ENCODE measurements at places on chromosomes 16 and 17. TPM values are rescaled to one million over a fixed set of nuclear protein-coding genes. Genes with fewer than 3 reads are reported as not detected.

Gene OR4D2
- not detected for polyA plus RNA-seq

Gene PPP4C
- polyA plus RNA-seq = 118 TPM

Gene NT5C3B
- 70.6 TPM for polyA plus RNA-seq

Gene TEX14
- polyA plus RNA-seq = 0.06 TPM

Gene HOXB8
- polyA plus RNA-seq = 0.56 TPM

Gene ELOB
- polyA plus RNA-seq = 713 TPM

Gene ARHGDIG
- polyA plus RNA-seq = 9.6 TPM

DNA sequence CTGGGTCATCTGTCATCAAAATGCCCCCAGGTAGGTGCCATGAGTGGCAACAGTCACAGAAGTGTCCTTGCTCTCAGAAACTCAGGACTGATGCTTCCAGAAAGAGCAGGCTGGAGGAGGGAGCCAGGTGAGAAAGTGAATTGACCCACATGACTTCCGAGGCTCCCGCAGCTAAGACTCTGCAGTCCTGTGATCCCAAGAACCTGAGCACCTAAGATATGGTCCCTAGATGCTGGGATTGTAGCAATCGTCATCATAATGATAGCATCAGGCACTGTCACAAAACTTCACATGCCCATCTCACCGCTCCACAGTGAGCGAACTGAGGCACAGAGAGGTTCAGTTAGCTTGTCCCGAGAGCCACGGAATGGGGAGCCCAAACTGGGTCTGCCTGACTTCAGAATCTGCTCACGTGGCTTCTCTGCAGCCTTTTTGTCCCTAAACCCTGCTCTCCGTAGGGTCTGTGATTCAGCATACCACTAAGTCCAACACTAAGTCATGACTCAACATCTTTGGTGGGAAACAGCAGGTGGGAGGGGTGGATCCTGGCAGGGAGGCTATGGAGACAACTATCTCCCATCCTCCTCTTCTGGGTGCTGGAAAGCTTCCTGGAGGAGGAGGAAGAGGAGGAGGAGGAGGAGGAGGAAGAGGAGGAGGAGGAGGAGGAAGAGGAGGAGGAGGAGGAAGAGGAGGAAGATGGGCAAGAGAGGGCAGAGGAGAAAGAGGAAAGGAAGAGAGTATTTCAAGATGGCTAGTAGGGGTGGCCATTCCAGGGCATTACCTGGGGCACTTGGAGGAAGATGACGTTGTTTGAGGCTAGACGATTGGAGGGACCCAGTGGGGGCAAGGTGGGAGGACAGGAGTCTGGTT is 55.5 kb upstream of the DLX4 start:
- DNase-seq = no peak

GRCh38 chr16:83420206-83420760 is 387.5 kb upstream of the HSBP1 start:
- DNase-seq = peak; percentile 55

GRCh38 chr16:49964973-49965372 is 60.1 kb upstream of the CNEP1R1 start:
- no peak for DNase-seq

GRCh38 chr17:8126491-8127066 is 2.7 kb upstream of the HES7 start:
- DNase-seq = peak; percentile 83

- no peak for DNase-seq
These were observed 1.5 kb downstream of the FBRS start for GRCh38 chr16:30659507-30660423.

DNA sequence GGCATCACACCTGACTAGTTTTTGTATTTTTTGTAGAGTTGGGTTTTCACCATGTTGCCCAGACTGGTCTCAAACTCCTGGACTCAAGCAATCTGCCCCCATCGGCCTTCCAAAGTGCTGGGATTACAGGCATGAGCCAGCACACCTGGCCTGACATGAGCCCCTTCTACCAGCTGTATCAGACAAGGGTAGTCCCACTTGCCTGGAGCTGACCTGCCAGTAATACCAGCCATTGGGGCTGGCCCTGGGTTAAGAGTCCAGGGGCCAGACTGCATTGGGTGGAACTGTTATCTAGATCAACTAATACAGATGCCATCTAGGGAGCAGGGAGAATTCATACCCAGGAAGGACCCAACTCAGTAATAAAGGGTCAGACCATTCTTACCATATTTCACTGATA is 28.1 kb downstream of the WSB1 start:
- no peak for DNase-seq

GRCh38 chr16:50559804-50560514 is 11.8 kb downstream of the NKD1 start:
- DNase-seq = no peak

DNA sequence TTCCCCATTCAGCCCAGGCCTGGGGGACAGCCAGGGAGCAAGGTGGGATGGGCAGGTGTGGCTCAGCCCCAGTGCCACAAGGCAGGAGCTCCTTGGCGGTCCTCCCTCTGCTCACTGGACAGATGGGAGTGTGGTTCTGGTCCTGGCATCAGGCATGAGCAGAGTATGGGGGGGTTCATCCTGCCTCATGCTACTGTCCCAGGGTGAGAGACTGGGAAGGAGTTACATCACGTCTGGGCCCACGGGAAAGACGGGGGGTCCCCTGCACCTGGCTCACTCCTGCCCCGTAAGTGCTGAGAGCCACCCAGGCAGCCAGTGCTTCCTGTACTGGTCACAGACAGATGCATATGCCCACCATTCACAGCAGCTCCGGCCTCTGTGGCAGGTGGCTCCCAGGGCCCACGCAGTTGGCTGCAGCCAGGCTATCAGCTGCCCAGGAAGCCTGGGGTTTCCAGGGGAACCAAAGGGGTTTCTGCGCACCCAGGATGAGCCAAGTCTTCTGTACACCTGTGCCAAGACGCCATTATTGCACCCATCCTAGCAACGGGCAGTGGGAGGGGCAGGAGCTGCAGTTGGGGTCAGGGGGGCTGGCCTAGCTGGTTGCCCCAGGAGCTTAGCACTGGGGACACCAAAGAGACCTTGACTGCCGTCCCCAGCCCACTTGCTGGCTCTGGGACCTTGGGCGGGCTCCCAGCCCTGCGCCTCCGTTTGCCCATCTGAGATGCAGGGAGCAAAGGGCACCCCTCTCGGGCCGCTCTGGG is 1.9 kb downstream of the BAIAP3 start:
- DNase-seq = no peak

- DNase-seq = no peak
These were observed 17.6 kb downstream of the ACE start for GRCh38 chr17:63494300-63494928.

DNA sequence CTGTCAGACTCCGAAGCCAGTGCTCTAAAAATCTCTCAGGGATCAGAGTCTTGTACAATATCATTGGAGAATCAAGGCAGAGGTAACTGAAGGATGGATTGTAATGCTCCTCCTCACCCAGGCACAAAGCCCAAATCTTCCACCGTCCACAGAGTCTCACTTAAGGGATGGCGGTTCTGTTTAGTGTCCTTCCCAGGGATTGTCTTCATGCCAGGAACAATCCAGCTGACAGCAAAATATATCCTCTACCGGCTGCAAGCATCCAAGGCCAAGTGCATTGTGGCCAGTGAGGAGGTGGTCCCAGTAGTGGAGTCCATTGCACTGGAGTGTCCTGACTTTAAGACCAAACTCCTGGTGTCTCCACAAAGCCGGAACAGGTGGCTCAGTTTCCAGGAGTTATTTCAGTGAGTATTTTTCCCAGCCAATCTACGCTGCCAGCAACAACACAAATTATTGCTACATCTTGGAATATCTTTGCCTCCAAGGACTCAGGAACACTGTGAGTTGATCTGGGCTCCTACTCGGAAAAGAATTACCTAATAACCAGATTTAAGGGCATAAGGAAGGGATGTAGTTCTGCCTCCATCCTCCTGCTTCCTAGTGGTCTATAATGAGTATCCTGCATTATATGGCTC is 13.9 kb upstream of the ACSM1 start:
- DNase-seq = no peak

DNA sequence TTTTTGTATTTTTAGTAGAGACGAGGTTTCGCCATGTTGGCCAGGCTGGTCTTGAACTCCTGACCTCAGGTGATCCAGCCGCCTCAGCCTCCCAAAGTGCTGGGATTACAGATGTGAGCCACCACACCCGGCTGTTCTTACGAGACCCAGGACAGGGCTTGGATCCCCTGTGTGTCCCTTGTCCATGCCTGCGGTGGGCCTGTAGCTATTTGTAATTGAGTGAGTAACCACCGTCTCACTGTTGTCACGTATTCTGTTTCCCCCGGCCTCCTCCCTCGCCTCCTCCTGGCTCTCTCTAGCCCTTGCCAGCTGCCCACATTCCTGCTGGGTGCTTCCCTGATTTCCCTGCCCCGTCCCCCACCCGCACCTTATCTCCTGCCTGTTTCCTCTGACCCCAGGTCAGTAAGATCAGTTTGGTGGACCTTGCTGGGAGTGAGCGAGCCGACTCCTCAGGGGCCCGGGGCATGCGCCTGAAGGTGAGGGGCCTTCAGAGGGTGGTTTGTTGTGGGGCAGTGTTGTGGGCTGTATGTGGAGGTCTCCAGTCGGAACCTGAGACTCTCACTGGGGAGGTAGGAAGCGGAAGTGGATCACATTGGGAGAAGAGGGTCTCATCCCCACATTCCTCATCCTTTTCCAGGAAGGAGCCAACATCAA is 5.6 kb downstream of the KIF1C start:
- no peak for DNase-seq

DNA sequence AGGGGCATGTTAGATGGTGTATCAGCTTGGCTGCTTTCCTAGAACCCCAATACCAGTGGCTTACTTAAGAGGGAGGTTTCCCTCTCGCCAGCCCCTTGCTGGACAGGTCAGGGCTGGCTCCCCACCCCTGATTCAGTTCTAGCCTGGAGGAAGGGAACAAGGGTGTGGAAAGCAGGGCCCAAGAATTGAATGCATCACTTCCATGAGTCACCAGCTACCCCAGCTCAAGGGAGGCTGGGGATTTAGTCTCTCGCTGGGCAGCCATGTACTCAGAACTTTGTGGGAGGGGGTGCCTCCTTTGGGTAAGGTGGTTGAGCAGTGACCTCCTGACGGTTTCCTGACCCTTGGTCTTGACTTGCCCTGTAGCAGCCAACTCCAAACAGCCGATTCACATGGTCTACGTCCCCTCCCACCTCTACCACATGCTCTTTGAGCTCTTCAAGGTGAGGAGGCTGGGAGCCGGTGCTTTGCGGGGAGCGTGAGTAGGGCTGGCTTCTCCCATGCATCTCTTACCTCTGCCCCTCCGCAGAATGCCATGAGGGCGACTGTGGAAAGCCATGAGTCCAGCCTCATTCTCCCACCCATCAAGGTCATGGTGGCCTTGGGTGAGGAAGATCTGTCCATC is 12.8 kb downstream of the PDK2 start:
- no peak for DNase-seq

GRCh38 chr16:30746638-30747175 is 1.5 kb upstream of the PHKG2 start:
- no peak for DNase-seq

DNA sequence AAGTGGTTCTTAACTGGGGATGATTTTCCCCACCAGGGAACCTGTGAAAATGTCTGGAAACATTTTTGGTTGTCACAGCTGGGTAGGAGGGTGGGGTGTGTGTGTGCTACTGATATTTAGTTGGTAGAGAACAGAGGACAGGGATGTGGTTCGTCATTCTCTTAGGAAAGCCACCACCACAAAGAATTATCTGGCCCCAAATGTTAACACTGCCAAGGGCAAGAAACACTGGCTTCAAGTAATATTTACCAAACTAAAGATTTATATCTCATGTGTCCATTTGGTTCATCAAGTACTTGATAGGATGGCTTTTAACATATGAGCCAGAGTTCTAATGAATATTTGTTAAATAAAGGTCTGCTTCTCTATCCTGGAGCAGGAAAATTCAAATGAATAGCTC is 19.5 kb downstream of the MPHOSPH6 start:
- no peak for DNase-seq

DNA sequence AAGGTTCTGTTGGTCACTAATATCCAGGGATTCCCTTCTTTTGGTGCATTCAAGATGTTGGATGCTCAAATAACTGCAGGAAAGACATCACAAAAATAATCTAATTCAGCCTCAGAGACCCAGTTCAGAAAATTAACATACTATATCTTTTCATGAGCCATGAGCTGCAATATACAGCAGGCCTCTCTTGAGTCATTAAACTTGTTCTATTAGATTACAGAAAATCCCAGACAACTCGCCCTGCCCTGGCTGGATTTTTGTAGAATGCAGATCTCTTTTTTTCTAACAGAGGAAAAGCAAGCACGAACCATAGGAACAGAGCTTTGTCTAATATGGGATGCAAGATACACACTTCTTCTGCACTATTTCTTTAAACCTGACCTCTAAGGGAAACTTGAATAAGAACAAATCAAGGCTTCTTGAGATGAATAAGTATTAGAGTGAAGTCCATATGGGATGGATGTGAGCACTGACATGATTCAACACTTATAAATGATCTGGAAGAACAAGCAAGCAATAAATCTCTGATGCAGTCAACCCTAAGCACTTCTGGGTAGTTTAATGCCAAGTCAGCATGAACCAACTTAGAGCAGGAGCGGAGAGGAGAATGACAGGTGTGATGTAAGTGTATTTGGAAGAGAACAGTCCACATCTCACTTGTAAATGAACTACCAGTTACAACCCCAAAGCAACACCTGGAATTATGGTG is 70.7 kb upstream of the GNAO1 start:
- DNase-seq = peak; percentile 11

DNA sequence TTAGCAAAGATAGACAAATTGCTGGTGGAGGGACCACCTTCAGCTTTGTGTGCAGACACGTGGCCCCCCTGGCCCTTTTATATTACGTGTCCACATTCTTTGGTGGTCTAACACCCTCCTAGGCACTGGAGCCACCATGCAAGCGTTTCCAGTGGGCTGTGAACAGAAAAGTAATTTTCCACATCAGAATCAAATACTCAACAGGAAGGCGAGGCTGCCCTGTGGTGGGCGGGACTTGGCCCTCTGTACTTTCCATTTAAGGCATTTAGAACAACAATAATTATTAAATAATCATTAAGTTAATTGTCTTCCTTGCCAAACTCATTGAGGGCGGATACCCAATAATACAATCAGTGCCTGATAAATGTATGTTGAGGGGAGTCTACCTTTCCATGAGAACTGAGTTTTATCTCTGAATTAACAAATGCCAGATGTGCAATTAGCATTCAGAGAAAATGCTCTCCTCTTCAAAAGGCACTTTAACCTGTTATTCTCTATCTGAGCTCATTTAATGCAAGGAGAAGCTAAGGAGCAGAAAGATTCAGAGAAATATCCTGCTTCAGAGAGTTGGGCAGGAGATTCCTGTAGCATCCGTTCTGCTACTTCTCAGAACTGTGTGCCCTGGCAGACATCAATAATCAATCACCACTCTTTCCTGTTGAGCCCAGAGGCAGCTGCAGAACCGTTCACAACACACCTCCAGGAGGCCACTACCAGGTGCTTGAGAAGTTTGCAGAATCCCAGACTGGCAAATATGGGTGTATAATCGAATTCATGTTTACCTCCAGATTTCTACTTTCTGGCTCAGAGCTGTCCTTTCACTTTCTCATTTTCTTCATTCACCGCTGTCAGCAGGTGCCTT is 109.4 kb downstream of the CMIP start:
- DNase-seq = peak; percentile 43

GRCh38 chr17:57445772-57446472 is 189.6 kb downstream of the MSI2 start:
- DNase-seq = no peak
